ENCODE measurements at places on chromosomes 6 and 20.

DNA sequence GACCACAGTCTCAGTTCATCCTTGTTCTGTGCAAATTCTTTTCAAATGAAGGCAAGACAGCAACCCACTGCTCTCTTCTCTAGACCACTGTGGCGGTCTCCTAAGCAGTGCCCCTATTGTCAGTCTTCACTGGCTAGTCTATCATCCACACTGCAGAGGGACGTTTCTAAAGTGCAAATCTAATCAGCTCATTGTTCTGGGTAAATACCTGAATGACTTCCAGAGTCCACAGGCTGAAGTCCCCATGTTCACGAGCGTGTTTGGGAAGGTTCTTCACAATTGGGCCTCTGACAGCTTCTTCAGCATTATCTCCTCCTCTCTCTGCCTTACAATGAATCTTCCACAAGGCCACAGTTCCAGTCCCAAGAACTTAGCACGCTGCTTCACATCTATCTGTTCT is 73.2 kb downstream of the LAMA4 start:
- no peak for DNase-seq

DNA sequence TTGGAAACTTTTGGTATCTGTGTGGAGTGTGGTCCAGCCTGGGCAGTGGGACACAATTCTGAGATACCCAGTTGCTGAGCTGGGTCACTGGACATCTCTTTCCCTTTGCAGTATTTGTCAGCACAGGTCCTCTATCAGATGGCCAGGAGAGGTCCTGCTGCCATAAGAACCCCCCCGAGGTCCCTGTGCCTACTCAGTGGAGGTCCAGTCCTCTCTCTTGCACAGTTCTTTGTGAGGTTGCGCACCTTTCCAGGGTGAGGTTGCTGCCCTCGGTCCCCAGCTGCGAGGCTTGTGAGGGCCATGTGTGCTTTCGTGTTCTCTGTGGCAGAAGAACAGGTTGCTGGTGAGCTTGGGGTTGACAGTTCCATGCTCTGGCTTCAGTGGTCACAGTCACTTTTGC is 320.6 kb downstream of the QKI start:
- DNase-seq = no peak

DNA sequence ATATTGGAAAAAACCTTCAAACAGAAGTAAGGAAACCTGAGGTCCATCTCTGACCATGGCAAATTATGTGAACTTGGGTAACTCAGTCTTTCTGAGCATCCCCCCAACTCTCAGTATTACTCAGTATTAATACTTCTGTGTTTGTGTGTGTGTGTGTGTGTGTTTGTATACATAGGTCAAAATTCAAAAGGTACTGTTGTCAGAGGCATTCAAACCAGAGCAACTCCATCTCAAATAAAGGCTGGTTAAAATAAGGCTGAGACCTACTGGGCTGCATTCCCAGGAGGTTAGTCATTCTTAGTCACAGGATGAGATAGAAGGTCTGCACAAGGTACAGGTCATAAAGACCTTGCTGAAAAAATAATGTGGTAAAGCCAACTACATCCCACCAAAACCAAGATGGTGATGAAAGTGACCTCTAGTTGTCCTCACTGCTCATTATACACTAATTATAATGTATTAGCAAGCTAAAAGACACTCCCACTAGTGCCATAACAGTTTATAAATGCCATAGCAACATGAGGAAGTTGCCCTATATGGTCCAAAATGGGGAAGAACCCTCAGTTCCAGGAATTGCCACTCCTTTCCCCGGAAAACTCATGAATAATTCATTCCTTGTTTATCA is 33.3 kb upstream of the SLC22A16 start:
- no peak for DNase-seq

- no peak for DNase-seq
Observed at GRCh38 chr6:123830120-123830519, 26.5 kb downstream of the NKAIN2 start.

- no peak for DNase-seq
Observed at GRCh38 chr20:5592165-5592564, 158.0 kb upstream of the SHLD1 start.

- DNase-seq = no peak
Observed at GRCh38 chr20:31643522-31643921, 5.8 kb downstream of the COX4I2 start.

DNA sequence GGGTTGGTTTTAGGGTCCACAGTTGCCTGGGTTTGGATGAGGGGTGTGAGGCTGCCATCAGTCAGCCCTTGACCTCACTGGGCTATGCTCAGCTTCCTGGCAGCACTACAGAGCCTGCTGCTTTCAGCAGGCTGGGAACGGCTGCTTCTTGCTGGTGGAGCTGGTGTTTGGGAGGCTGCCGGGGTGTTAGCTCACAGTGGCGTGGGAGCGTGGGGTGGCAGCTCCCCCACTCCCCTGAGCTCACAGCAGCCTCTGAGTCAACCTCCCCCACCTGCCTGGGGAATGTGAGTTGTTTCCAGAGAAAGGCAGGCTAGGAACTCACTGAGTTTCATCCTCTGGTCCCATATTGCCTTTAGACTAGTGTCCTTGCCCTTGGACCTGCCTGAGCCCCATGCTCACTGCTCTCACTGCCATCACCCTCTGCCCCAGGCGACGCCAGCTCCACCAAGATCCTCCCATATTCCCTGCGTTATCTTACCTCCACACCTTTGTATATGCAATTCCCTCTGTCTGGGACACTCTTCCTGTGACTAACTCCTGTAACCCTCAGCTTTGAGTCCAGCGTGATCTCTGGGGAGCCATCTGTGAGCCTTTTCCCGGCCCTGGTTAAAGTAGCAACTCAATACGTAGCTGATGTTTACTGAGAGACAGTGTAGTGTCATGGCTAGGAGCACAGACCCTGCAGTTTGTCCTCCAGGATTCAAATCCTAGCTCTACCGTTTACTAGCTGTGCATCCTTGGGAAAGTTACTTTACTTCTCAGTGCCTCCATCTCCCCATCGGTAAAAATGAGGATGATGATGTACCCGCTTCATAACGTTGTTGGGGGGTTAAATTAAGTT is 34.8 kb downstream of the PPP1R16B start:
- DNase-seq = no peak

Measured in NCI-H2227 treated with DMSO at 0.1 percent for 48 hours (cell line).